ENCODE measurements at places on chromosomes 12 and 14. TPM values are rescaled to one million over a fixed set of nuclear protein-coding genes. Genes with fewer than 3 reads are reported as not detected.

SMIM41 gene
- not detected for polyA plus RNA-seq

GAS2L3 gene
- 1.6 TPM for polyA plus RNA-seq

ANHX gene
- not detected for polyA plus RNA-seq

A2M gene
- 1.2 TPM for polyA plus RNA-seq

DEGS2 gene
- polyA plus RNA-seq, result 0.06 TPM

C12orf50 gene
- polyA plus RNA-seq, result not detected

CIT gene
- polyA plus RNA-seq, result 0.03 TPM

TOMM20L gene
- polyA plus RNA-seq, result not detected

SUDS3 gene
- 15.6 TPM for polyA plus RNA-seq

FOXG1 gene
- polyA plus RNA-seq, result not detected

TMEM52B gene
- polyA plus RNA-seq, result 0.54 TPM

WDHD1 gene
- 0.37 TPM for polyA plus RNA-seq

ITGA5 gene
- 85.5 TPM for polyA plus RNA-seq

SLC25A47 gene
- polyA plus RNA-seq, result not detected

WNT1 gene
- polyA plus RNA-seq, result 0.09 TPM

CLEC4E gene
- polyA plus RNA-seq, result 126 TPM

LRRK2 gene
- 67.2 TPM for polyA plus RNA-seq

Data from CD14-positive monocyte (primary cell).